ENCODE measurements at places on chromosomes 13 and 19.

GRCh38 chr13:71754407-71754974 is 112.5 kb downstream of the DACH1 start:
- DNase-seq: no peak

DNA sequence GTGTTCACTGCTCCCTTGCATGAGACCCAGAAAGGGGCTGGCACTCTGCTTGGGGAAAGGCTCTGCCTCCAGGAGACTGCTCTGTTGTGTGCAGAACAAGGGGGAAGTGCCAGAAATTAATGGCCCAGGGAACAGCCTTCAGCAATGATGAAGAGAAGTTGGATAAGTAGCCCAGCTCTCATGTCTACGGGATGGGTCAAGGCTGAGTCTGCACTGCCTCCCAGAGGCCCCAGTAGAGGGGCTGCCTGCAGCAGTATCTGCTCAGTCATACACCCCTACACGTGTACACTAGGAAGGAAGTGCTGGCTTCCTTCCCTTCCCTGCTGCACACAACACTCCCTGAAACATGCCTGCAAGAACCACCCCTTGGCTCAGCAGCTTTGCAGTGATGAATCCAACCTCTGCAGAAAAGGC is 54.6 kb upstream of the URI1 start:
- DNase-seq: no peak

- peak; percentile 3 for DNase-seq
Measured at GRCh38 chr13:20566468-20566897, 474 bp upstream of the IFT88 start.

DNA sequence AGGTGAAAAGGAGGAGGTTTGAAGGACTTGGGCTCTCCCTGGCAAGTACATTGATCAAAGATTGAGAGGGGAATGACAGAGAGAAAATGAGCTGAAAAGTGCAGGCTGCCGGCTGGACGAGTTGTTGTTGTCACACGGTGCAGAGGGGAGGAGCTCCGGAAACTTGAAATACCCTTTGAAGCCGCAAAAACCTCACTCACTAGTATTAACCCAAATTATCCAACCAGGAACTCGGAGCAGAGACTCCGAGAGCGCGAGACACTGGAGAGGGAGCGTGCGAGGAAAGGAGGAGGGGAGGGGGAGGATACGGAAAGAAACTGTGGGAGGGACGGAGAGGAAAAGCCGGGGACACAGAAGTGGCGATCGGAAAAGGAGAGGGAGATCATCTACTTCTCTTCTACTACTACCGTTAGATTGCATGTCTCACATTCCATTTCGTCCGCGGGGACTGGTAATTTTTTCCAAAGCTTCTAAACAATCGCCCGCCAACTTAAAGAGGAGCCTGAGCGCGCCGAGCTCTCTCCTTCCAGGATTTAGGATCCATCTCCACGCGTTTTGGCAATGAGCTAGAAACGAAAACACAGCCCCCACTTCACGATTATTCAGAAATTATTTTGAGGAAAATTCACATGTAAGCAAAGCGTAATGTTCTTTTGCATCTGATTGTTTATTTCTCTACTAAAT is at the start of gene DACH1:
DACH1 (minus strand) TSS at position 74 of the 684 bp plus-strand sequence.
- no peak for DNase-seq

GRCh38 chr19:33798681-33799111 is 2.0 kb downstream of the KCTD15 start:
- no peak for DNase-seq

GRCh38 chr13:112443995-112444311 is 67.8 kb downstream of the SPACA7 start:
- no peak for DNase-seq

GRCh38 chr19:38173291-38174041 is 50.6 kb downstream of the DPF1 start:
- no peak for DNase-seq

DNA sequence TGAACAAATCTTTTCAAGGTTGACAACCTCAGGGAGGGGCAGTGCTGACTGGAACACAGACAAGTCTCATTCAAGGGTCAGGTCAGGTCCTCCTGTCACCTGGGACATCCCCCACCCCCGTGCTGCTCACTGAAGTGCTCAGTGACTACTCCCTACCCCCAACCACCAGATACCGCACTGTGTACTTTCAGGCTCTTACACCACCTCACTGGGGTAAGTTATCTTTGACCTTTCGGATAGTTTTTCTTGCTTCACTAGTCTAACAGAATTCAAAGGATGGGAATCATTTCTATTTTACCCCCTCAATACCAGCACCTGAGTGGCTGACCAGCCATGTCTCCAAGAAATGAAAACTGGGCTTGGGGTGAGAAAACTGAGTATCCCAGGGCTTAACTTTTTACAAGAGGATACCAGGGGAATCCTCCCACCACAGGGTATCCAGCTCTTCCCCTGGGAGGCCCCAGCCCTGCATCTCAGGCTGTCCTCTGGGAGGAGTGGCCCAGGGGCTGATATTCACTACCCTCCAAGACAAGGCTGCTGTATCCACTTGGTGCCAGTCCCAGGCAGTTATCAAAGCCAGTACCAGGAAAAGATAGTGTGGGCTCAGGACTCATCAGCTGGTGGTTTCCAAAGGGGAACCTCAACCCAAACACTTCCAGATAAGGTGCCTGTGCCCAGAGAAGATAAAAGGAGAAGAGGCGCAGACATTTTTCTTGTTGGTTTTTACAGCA is 2.1 kb downstream of the ZNF563 start:
- DNase-seq: no peak

- no peak for DNase-seq
Measured at GRCh38 chr19:47110521-47111005, 3.0 kb downstream of the ZC3H4 start.

Data from stimulated activated CD8-positive, alpha-beta memory T cell treated with anti-CD3 and anti-CD28 coated beads, Interleukin-2, amount 100 ng/mL, for 1 hour (primary cell).